IPS DF 19.7 (cell line): ENCODE measurements at places on chromosomes 2 and 18.
A peak's percentile ranks its signal among the peaks of the same experiment; 100 is the strongest.

GRCh38 chr18:45157576-45157975 is 457.7 kb upstream of the SLC14A2 start:
- no peak for DNase-seq

GRCh38 chr2:219567791-219568361 is 3.5 kb downstream of the OBSL1 start:
- no peak for DNase-seq

DNA sequence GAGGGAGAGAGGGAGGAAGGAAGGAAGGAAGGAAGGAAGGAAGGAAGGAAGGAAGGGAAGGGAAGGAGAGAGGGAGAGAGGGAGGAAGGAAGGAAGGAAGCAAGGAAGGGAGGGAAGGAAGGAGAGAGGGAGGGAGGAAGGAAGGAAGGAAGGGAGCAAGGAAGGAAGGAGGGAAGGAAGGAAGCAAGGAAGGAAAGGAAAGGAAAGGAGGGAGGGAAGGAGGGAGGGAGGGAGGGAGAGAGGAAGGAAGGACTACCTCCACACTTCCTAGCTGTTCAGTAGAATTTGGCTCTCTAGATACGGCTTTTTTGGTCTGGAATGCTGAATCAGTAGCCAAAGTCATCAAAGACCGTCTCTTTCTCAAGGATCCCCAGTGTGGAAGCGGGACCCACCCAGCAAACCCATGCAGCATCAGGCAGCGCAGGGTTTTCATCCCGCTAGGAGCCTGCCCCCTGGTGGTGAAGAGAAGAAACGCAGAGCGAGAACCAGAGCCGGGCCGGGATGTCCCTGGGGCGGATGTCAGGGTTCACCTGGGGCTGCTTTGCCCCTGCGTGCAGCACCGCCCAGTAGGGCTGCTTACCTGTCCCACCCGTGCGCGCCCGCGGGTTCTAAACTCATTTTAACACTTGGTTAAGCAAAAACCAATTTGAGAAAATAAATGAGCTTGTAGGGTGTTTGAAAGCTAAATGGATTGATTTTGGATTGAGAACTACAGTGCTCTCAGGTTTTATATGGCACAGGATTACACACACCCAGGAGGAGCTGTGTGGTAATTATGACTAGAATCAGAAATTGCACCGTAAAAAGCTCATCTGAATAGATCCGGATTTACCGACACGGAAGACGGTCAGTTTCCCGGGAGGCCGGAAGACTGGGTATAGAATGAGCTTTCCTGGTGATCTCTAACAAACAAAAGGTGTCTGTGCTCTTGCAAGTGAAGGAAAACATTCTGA is 48.1 kb upstream of the ARL4C start:
- DNase-seq = peak; percentile 50

DNA sequence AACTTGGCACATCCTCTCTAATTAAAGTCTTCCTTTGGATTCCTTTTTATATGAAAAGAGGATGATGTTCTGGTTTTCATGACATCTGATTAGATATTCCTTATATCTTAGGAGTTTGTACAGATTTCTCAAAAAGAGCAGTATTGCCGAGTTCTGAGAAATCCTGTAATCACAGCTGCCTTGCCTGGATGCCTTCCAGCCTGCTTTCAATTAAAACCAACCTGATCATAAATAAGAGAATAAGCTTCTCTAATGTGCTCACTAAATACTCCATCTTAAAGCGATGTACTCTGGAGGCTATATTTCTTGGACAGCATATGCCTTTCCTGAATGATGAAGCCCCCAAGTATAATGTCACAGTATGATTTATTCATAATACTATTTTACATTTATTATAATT is 1203.8 kb upstream of the PIK3C3 start:
- DNase-seq = no peak

DNA sequence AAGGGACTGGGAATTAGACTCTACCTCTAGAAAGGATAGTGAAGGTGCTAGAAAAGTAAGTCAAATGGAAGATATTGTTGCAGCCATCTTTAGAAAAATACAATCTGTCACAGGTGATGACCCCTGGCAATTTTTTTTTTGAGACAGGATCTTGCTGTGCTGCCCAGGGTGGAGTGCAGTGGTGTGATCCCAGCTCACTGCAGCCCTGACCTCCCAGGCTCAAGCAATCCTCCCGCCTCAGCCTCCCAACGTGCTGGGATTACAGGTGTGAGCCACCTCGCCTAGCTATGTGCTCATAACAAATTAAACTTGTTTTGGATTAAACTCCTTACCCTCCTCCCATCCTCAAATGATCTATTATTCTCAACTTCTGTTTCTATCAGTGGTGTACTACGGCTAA is 3.8 kb upstream of the GIGYF2 start:
- DNase-seq = no peak

DNA sequence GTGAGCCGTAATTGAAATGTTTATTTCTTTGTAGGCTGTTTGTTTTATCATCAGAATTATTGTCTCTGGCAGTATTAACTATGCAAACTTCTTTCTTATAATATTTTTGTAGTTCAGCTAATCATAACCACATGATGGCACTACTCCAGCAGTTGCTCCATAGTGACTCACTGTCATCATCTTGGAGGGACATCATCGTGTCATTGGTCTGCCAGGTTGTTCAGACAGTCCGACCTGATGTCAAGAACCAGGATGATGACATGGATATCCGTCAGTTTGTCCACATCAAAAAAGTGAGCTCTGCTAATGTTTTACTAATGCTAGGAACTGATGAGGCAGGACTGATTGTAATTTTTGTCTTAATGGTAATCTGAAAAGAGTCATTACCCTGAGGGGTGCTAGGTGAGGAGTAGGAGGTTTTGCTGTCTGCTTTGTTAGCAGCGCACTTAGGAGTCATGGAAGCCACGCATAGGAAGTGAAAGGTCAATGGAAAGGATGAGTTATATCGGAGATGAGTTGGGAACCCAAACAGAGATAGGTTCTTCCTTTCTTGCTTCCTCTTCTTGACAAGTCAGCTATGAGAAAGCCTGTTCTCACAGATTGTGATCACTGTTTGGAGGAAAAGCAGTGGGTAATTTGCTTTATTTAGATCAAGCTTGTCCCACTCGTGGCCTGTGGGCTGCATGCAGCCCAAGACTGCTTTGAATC is 49.2 kb downstream of the PIKFYVE start:
- no peak for DNase-seq

GRCh38 chr2:222424276-222424728 is at the start of gene SGPP2:
TSS of gene SGPP2 (plus strand) at chr2:222424543. CDS start at chr2:222424603, 60 bp downstream.
- no peak for DNase-seq

DNA sequence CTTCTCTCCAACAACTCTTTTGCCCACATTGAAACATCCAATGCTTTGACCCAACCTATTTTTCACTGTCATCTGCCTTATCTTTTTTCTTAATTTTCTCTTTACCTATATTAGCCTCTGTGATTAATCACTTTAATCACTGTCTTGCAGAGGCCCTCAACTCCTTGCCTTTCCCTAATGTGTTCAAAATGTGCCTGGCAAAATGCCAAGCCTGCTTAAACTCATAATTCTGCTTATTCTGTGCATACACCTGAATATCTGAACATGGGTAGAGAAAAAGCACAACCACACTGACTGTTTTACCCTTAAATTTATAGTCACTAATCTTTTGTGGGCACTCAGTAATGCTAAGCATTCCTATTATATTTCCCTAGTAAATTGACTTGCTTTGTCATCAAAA is 63.0 kb upstream of the GALNT13 start:
- no peak for DNase-seq

- no peak for DNase-seq
These were observed 12.6 kb downstream of the C18orf63 start for GRCh38 chr18:74328206-74328605.

DNA sequence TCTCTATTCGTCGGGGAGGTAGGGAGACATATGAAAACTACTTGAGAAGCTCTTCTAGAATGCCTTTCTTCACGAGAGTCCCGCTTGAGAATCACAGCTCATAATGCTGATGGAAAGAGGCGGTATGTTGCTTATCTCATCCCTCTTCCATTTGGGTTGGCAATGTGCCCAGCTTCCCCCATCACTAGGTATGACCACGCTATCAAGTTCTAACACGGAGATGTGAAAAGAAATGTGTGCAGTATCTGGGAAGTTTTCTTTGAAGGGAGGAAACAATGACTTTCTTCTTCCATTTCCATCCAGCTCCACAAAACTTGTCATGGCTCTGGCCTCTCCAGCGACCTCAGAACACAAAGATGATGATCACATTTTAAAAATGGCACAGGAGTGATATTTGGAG is 742.4 kb downstream of the DCDC2C start:
- DNase-seq = no peak

GRCh38 chr18:52130624-52131301 is 209.2 kb upstream of the DCC start:
- no peak for DNase-seq

DNA sequence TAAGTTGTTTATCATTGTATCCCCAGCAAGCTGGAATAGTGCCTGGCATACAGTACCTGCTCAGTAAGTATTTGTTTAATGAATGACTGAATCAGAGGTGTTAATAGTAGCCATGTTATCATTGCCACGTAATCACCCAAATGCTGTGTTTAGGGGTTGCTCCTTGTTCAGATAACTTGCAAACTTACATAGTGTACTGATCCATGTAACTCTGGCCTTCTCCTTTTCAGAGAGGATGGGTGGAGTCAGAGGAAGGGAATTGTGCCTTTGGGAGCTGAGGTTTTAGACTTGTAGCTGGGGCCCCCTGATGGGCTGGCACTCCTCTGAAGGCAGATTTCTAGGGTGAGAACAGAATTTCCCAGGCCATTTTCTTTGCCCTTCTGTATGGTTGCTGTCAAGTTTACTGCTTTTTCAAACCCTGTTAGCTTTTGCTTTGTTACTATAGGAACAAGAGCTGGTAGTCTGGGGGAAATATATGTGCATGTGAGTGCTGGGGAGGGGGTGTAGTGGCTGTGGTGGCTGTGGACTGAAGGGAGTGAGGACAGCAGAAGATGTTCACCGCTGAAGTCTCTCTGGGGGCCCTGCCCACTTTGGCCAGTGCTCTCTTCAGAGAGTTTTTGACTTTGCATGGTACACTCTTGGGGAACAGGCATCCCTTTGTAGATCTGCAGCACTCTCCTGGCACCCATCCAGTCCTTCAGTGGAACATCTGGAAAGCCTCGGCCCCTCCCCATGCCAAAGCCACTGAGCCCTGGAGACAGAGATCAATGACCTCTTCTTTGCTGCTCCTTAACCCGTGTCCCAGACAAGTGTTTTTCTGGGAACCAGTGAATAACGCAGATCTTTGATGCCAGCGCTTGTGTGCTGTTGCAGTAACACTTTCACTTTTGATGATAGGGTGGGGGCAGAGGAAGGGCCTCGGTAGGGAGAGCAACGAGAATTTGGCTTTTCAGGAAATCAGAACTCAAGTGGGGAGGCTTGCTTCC is 209.0 kb downstream of the PRKCE start:
- DNase-seq = no peak

GRCh38 chr2:102453501-102453900 is 19.5 kb upstream of the SLC9A4 start:
- DNase-seq = no peak

- no peak for DNase-seq
These were observed 12.6 kb upstream of the COL6A3 start for GRCh38 chr2:237426517-237426916.

GRCh38 chr2:11073776-11074175 is 81.5 kb upstream of the SLC66A3 start:
- no peak for DNase-seq

DNA sequence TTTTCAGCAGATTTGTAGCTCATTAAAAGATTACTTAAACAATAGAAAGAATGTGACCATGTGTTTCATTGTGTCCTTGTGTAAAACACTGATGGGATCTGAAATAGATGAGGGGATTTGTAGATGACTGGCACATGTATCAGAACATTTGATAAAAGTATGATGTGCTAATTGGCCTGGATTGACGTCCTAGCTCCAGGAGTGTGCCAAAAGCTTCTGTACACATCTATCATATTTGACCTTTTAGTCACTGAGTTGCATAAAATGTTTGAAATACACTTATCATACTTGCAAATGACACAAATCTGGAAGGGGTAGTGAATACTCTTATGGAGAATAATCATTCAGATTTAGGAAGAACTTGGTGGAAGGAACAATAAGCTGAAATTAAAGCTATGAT is 778.5 kb downstream of the ERBB4 start:
- DNase-seq = no peak

DNA sequence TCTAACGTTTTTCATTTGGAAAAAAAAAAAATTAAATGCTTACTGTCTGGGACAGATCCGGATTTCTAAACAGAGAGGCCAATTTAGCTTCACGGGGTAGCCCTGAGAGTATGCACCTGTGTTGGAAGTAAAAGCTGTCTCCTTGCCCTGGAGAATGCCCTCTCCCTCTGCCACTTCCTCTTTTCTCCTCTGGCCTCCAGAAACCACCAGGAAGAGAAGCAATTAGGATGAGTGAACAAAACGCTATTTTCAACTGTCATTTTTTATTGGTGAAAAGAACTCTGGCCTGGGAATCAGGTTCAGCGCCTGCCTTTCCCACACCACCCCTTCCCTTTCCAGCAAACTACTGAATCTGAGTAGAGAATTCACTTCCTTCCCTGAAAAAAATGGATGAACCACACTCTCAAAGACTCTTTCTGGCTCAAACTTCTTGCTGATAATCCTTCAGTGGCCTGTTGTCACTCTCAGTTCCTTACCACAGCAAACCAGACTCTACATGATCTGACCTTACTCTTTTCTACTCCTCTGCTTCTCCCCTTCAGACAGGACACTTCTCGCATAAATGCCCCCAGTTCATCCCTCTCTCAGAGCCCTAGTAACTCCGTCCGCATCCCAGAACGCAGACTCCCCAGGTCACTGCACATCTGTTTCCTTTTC is 29.8 kb downstream of the KLF7 start:
- no peak for DNase-seq

- DNase-seq = no peak
These were observed 397.8 kb downstream of the METTL4 start for GRCh38 chr18:2173486-2173885.

GRCh38 chr18:44048846-44049245 is 631.8 kb upstream of the SETBP1 start:
- no peak for DNase-seq

- DNase-seq = no peak
These were observed 27.8 kb upstream of the TTC39C start for GRCh38 chr18:23986600-23987359.

- no peak for DNase-seq
These were observed 57.2 kb downstream of the MAP4K3 start for GRCh38 chr2:39379643-39380524.

- DNase-seq = no peak
These were observed 32.9 kb downstream of the ZC3H15 start for GRCh38 chr2:186518945-186519344.

GRCh38 chr2:56985609-56986008 is 801.8 kb downstream of the CCDC85A start:
- DNase-seq = no peak

DNA sequence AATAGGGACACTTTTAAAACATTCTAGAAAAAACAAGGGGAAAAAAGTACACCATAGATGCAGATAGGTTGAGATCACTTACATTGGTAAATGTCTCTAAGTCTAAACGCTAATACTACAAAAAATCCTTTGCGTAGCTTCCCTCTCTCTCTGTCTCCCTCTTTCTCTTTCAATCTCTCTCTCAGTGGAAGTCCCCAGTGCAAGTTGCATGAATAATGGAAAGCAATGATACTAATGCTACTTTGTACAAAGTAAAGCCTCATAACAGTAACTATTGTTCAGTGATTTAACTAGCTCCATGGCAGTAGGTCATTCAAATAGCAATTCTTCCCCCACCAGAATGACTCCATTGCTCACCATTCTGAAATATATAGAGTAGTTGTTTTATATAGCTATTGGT is 12.8 kb downstream of the MEIS1 start:
- no peak for DNase-seq
